ENCODE measurements at places on chromosomes 4 and X.

DNA sequence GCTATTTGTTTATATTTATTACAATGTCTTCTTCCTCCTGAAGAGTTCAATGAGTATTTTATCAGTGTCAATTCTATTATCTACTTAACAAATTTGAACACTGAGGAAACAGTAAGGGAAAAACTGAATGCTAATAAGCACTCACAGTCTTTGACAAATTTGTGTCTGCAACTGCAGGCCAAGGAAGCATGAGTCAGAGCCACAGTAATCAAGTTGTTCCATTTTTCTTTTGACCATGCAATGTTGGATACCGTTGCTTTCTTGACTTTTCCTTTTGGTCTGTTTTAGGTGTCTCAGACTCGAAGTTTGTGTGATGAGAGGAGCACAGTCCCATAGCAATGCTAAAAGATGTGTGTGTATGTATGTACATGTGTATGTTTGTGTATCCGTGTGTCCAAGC lies 359.6 kb downstream of the IL1RAPL1 start:
- no peak for DNase-seq

DNA sequence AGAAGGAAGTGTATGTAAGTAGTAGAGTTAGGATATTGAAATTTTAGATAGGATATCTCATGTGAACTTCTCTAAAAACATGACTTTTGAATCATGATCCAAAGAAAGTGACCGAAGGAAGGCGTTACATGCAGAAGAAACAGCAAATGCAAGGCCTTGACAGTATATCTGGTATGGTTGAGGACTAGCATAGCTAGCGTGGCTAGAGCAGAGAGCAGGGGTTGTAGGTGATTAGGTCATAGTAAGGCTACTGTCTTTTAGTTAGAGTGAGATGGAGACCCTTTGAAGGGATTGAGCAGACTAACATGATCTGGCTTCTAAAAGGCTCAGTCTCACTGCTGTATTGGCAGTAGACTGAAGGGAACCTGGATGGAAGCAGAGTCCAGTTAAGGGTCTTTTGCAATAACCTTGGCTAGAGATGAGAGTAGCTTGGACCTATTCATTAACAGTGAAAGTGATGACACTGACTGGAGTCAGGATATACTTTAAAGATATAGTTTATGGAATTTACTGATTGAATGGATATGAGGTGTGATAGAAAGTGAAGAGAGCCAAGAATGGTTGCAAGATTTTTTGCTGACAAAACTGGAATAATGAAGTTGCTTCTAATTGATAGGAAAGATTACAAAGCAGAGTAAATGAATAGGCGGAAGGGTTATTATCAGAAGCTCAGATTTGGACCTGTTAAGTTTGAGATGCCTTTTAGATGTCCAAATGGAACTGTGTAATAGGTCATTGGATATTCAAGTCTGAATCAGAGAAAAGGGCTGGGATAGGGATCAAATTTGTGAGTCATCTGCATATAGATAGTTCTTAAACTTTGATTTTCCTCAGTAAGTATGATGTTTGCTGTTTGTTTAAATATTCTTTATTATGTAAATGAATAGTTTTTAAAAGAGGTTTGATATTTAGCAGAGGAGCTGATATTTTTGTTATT lies 59.8 kb downstream of the MRPL1 start:
- no peak for DNase-seq

- no peak for DNase-seq
Measured at GRCh38 chr4:16785793-16786527, 112.5 kb downstream of the LDB2 start.

DNA sequence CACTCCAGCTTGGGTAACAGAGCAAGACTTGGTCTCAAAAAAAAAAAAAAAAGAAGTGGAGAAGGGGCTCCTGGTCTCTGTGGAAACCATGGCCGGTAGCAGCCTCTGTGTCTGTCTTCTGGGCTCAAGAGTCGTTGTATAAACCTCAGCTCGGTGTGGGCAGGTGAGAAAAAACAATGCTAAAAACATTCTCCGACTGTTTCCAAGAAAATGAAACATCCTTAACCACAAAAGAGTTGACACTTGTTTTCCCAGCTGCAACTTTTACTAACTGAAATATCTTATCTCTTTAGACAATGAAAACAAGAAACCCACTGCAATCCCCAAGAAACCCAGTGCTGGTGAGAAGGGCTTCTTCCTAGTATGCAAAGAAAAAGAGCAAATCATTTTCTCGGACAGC lies 26.2 kb downstream of the CD99 start:
- no peak for DNase-seq

DNA sequence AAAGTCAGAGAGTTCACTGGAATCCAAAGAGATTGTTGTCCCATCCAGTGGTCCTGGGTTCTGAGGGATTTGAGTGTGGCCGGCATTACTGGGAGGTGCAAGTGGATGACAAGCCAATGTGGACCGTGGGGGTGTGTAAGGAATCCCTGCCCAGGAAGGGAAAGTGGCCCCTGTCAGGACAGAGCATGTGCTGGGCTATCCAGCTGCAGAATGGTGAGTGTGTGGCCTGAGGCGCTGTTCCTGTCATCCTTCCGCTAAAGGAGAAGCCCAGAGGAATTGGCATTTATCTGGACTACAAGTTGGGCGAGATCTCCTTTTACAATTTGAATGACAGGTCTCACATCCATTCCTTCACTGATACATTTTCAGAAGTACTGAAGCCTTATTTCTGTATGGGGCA lies 20.4 kb upstream of the TRIM60 start:
- no peak for DNase-seq

DNA sequence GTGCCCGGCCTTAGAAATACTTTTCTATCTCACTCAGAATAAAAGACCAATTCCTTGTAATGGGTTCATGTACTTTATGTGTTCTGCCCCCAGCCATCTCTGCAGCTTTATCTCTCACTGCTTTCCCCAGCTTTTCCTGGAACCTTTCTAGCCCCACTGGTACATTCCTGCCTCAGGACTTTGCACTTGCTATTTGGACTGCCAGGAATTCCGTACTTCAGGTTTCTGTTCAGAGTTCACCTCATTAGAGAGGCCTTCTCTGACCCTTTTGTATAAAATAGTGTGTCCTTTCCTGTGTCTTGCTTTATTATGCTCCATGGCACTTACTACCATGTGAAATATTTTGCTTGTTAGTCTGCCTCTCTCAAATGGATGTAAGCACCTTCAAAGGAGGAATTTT lies 112.5 kb downstream of the PDLIM5 start:
- DNase-seq, result no peak

GRCh38 chrX:153667281-153667955 lies 6.2 kb downstream of the PNCK start:
- no peak for DNase-seq

DNA sequence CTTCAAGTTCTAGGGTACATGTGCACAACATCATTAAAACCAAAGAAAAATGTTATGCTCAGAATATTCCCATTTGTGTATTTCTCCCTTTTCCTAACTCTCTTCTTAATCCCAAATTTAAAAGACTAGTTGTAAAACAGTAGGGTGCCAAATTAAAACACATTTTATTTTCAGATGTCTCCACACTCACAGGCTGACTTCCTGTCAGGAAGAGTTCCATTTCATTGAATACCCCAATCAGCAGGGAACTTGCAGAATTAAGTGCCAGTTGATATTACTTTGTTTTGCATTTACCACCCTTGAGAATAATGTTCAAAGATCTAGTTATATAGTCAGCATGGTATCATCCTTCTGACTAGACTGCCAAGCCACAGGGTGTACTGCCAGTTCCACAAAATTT lies 207.9 kb downstream of the MAB21L2 start:
- DNase-seq, result no peak

GRCh38 chrX:17930850-17931249 lies 69.8 kb upstream of the RAI2 start:
- DNase-seq, result no peak

DNA sequence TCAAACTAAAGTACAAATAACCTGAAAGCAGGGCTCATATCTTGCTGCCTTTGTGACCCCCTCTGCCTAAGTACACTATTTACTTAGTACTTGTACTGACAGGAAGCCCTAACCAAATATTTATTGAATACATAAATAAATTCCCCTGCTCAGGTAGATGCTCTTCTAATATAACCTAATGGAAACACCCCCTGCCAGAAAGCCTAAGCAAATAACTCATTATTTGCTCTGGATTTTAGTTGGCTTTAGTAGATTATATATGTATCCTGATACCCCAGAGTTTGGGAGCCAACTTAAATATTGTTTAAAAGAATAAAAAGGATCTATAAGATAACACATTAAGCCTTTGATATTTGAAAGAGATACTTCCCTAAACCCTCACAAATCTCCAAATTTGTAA lies 318.2 kb downstream of the PPP1R2C start:
- DNase-seq, result no peak

DNA sequence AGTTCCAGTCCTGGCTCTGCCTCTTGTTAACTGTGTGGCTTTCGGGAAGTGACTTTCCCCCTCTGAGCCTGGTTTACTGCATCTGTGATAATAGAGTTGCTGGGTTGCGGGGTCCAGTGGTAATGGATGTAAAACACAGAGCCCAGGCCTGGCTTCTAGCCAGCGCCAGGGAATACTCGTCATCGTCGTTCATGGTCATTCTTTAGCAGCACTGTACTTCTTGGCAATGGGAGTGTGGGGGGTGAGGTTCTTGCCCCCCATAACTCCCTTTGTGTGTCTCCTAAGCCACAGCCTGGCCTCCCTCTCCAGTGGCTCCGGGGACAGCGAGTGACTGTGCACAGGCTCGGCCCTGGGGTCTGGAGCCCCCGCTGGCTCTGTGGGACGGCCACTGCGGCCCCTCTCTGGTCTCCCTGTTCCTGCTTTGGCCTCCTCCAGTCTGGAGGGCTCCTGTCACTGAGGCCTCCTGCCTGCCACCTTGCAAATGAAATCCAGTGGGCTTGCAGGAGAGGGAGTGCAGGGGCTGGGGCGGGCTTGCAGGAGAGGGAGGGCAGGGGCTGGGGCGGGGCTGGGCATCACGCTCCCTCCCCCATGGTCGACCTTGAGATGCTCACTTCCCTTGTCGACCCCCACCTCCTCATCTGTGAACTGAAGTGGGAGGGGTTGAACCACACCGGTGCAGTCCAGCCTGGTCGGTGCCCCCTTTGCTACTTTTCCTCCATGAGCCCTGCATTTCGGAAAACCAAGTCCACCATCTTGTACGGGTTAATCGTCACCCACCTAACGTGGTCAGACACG lies 13.2 kb downstream of the PSAPL1 start:
- DNase-seq, result no peak

- DNase-seq, result no peak
Measured at GRCh38 chr4:39642885-39643552, 4.4 kb upstream of the SMIM14 start.

- DNase-seq, result no peak
Measured at GRCh38 chrX:100944601-100945000, 15.9 kb upstream of the XKRX start.

GRCh38 chrX:150236327-150236726 lies 126.8 kb upstream of the MAMLD1 start:
- DNase-seq, result no peak

GRCh38 chrX:115378471-115378870 lies 89.0 kb downstream of the LUZP4 start:
- no peak for DNase-seq

- no peak for DNase-seq
Measured at GRCh38 chr4:68406479-68406859, 40.8 kb upstream of the TMPRSS11E start.

All from left ventricle myocardium superior (tissue), 1 donor.